ENCODE measurements at places on chromosomes 2 and 18.

GRCh38 chr2:176234156-176234555, 35.1 kb upstream of the MTX2 start:
- DNase-seq = no peak

DNA sequence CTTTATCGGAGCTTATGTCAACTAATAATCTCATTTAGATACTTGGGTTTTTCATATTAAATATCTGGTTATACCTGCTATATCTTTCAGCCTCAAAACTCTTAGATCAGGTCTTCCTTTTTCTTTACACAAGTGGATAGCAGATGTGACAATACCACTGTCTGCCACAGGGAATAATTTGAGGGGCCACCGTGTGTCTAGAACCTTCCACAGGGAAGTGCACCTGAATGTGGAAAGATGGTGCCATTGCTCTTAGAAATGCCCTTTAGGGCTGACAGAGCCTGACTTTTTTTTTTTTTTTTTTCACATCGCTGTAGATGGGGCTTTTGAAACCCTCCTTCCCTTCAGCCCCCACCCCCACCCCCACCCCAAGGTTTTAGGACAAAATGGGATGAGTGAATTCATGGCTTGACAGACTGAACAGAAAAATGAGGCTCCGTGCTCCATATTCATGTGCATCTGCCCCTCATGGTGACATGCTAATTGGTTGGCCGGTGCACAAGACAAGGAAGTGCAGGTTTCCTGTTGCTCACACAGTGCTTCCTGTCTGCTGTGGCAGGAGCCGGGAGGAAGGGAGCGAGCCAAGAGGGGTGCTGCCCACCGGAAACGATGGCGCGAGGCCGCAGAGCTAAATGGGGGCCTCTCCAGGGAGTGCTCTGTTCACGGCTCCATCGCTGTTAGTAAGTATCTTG, 246.0 kb downstream of the LDLRAD4 start:
- peak; percentile 26 for DNase-seq

GRCh38 chr2:96305979-96306308, 598 bp upstream of the SNRNP200 start:
- no peak for DNase-seq

- no peak for DNase-seq
These were observed 502.2 kb downstream of the NRXN1 start for GRCh38 chr2:50529600-50530218.

DNA sequence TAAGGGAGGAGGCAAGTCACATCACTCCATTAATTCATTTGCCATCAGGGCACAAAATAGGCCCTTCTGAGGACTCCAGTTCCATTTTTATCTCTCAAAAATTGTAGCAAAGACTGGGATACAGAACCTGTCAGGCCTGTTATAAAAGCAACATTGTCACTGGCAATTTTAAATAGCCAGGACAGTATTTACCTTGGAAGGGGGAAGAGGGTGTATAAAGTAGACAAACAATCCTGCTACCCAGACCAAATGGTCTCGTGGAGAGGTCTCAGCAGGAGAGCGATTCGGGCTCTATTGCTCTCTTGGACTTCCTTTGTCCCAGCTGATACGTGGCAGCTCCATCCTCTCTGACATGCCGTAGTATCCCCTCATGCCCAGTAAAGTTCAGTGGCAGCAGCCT, 740.3 kb upstream of the HS6ST1 start:
- DNase-seq = no peak

GRCh38 chr2:204722207-204722606, 176.9 kb downstream of the PARD3B start:
- DNase-seq = no peak

DNA sequence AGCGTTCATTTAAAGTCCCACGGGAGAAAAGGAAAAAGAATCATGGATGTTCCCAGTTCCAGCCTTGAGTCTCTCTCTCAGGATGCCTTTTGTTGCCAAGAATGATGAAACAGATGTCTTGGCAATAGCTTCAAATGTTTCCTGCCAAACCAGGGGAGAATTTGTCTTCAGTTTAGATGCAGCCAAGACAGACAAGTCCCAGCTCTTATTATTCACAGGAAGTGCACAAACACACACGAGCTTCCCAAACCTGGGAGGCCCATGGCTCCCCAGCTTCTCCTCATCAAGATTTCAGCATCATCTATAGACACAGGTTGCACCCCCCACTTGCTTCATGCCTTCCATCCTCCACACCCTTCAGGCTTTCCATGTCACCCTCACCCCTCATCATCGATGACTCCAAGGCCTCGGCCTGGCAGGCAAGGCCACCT, 45.9 kb downstream of the HS1BP3 start:
- no peak for DNase-seq

- DNase-seq = no peak
These were observed 42.4 kb downstream of the ITGB1BP1 start for GRCh38 chr2:9380702-9381628.

- no peak for DNase-seq
These were observed 489.1 kb downstream of the ZEB2 start for GRCh38 chr2:144030791-144031190.

- DNase-seq = no peak
These were observed 42.4 kb downstream of the TRIP12 start for GRCh38 chr2:229879191-229879950.

GRCh38 chr18:22999212-22999611, 66.1 kb downstream of the RBBP8 start:
- no peak for DNase-seq

- DNase-seq = no peak
These were observed 216.5 kb downstream of the DYSF start for GRCh38 chr2:71669628-71670429.

GRCh38 chr18:22066083-22066485, 103.3 kb upstream of the GATA6 start:
- DNase-seq = no peak

DNA sequence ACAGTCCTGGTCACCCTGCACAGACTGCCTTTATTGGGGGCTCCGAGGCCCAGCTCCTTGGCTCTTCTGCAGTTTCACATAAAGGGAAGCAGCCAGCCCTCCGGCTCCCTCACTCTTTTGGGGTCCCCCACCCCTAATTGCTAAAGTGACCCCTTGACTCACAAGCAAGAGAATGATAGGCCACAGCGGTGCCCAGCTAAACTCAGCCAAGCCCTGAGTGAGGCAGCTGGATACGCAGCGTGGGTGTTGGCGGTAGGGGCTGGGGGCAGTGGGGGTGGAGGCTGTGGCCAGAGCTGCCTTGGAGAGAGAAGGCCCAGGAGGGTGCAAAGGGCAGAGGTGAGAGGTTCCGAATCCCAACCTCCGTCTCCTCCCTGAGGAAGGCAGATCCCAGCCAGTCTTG, 25.5 kb upstream of the ALPP start:
- no peak for DNase-seq

DNA sequence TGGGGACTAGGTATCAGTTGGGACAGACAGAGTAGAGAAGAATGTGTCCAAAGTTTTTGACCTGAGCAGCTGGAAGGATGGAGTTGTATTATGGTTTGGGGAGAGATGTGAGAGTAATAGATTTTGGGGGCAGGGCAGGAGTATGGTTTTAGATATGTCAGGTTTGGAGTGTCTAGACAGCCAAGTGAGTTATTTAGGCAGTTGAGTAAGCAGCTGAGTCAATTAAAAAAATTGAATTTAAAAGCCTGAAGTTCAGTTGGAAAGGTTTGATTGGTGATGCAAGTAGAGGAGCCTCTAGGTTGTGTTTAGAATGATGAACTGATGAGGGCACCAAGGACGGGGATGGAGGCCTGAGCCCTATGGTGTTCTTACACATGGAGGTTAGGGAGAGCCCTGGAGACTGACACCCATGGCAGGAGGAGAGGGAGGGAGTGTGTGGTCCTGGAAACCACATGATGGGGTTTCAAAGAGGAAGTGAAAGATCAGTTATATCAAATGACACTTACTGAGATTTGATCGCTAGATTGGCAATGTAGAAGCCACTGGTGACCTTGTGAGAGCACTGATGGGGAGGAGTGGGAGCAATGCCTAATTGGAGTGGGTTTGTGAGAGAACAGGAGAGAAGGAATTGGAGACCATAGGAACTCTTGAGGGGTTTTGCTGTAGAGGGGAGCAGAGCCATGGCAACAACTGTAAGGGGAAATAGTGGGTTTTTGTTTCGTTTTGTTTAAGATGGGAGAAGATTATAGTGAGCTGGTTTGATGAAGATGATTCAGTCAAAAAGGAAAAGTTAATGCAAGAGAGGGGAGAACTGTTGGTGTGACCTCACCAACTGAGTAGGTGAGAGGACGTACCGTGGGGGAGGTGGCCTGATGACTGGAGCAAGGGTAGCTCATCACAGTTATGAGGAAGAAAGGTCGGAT, 10.3 kb downstream of the ITGA6 start:
- no peak for DNase-seq

- no peak for DNase-seq
These were observed 256.3 kb upstream of the PKDCC start for GRCh38 chr2:41791523-41791922.

GRCh38 chr18:46754661-46755292, 2.1 kb downstream of the ST8SIA5 start:
- DNase-seq = no peak

DNA sequence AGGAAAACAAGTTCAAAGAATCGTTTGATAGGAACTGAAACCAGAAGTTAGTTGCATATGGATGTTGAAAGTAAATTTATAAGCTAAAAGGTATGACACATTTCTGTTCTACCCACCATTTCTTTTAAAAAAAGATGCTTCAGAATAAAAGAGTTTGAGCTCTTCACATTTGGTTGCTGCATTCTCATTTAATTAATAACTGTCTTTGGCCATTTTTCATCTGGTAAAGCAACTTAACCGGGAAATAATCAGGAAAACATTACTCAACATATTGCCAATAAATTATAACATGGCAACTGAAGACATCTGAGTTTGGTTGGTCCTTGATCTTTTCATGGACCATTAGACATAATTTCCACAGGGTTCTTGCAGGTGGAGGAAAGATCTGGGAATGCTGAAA, 180.2 kb upstream of the TWIST2 start:
- no peak for DNase-seq

GRCh38 chr2:198374375-198375082, 570.1 kb downstream of the PLCL1 start:
- no peak for DNase-seq

GRCh38 chr2:68330691-68331090, 10.9 kb upstream of the CNRIP1 start:
- no peak for DNase-seq

DNA sequence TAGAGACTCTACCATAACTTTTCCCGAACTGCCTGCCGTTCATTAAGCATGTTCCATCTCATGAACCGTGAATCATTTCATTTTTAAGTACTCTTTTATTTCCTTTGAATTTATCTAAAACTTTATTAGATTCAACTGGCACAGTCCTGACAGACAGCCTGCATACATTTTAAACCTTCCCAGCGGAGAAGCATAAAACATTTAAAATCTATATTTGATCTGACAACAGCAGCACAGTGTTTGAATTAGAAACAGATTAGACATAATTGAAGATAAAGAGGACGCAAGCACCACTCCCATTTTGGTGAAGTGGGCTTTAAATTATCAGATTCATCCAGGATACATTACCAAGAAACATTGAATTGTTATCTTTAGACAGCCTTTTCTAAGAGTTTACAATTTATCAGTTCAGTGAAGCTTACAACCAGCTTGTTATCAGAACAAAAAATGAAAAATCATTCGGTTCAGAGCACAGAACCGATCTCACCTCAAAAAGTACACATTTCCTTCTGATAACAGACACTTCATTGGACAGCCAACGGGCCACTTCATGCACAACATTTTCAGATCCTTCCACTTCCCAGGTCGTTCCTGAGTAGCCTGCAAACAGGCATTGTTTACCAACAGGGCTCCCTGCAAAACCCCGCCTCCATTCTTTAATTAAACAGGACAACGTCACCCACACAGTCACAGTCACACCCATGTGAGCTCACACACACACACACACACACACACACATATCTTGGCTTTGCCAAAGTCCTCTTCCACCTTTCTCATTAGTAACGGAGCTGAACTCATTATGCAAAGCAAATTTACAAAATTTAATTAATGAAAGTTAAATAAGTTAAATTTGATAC, 171.2 kb downstream of the SP3 start:
- DNase-seq = no peak

DNA sequence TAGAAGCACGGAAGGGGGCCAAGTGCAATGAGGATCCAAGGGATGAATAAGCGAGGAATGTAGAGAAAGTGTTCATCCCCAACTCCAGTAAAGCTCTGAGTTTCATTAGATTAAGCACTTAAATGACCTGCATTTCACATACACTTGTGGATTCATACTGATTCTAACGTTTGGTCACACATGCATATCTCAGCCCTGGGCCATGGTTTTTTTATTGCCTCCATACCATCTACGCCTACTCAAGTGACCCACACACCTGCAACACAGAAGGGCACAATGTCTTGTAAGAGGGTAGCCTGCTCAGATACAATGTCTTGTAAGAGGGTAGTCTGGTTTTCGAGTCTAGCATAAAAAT, 566 bp upstream of the MRPS5 start:
- no peak for DNase-seq

DNA sequence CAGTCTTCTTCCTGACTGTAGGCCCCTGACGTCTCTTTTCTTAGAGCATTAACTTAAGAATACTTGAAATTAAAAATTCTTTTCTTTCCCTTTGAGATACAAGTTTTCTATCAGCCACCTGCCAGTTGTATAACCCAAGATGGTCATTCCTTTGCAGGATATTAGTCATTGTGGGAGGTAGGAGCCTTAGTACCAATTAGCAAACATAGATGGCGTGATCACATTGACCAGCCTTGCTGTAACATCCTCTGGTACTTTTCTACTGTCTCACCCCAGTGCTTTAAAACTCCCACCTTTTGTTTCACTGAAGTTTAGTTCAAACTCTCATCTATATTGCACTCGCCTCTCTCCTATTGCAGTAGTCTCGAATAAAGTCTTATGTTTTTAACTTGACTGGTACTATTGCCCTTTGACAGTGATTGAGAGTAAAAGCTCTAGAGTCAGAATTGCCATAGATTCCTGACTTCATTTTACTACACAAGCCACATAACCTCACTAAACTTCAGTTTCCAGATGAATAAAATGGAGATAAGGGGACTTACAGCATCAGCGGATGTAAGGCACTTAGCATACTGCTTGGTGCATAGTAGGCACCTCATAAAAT, 74.1 kb downstream of the VRK2 start:
- DNase-seq = no peak

- DNase-seq = no peak
These were observed 11.2 kb upstream of the PUM2 start for GRCh38 chr2:20361893-20362292.

DNA sequence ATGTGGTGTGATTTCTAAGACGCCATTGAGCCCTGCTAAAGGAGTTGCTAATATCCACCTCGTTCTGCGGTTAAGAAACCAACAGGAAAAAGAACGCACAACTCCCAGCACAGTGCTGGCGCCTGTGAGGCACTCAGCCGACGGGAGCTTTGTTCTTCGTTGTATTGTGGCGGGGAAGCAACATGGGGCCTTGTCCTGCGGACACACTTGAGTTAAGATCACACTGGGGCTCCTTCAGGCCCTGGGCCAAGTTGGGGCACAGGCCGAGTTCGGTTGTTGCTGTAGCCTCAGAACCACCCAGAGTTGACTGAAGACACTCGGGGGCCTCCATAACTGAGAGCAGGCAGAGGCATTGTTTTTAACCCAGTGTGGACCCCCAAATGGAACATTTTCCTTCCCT, 30.6 kb upstream of the CD8A start:
- no peak for DNase-seq

Measured in stimulated activated CD8-positive, alpha-beta memory T cell treated with anti-CD3 and anti-CD28 coated beads, Interleukin-15, amount 100 ng/mL, for 1 hour (primary cell).